ENCODE measurements at places on chromosomes 1 and 21. TPM values are rescaled to one million over a fixed set of nuclear protein-coding genes. Genes with fewer than 3 reads are reported as not detected.

The GJA4 gene
- not detected for total RNA-seq

The HDAC1 gene
- 168 TPM for total RNA-seq

The OPRD1 gene
- not detected for total RNA-seq

The PRR9 gene
- not detected for total RNA-seq

The ATP6V1G3 gene
- total RNA-seq = not detected

The MNDA gene
- total RNA-seq = not detected

The TP73 gene
- 0.08 TPM for total RNA-seq

The CRNN gene
- total RNA-seq = not detected

The TRMT1L gene
- 15.3 TPM for total RNA-seq

The IGSF21 gene
- not detected for total RNA-seq
